Dorsolateral prefrontal cortex (tissue), 122 donors: ENCODE measurements at places on chromosomes 12 and 14.

GRCh38 chr12:10910380-10910779 lies 1.0 kb upstream of the TAS2R13 start:
- DNase-seq: no peak

- peak; percentile 51 for DNase-seq
Observed at GRCh38 chr12:116534311-116535121, 24.7 kb upstream of the MAP1LC3B2 start.

DNA sequence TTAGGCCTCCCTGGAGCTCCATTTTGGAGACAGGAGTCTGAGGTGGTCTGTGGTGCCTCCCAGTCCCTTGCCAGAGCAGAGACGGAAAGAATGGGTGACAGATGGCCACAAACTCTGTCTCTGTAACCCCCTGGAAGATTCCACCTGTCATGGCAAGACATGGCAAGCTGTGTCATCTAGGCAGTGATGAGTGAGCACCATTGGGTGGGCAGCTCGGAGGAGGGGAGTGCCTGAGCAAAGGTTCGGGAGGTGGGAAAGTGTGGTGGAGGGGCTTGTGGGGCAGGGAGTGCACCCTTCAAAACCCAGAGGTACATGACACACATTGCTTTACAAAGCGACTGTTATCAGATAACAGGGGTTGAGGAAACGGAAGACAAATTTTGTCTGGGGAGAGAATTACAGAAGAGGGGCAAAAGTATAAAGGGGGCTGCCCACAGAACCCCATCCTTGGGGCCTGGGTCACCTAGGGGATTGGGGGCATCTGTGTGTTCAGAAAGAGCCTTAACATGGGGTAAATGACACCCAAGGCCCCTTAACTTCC lies 3.5 kb downstream of the RIN3 start:
- DNase-seq: peak; percentile 45

GRCh38 chr14:70821584-70822529 lies 12.5 kb upstream of the MAP3K9 start:
- DNase-seq: peak; percentile 74

DNA sequence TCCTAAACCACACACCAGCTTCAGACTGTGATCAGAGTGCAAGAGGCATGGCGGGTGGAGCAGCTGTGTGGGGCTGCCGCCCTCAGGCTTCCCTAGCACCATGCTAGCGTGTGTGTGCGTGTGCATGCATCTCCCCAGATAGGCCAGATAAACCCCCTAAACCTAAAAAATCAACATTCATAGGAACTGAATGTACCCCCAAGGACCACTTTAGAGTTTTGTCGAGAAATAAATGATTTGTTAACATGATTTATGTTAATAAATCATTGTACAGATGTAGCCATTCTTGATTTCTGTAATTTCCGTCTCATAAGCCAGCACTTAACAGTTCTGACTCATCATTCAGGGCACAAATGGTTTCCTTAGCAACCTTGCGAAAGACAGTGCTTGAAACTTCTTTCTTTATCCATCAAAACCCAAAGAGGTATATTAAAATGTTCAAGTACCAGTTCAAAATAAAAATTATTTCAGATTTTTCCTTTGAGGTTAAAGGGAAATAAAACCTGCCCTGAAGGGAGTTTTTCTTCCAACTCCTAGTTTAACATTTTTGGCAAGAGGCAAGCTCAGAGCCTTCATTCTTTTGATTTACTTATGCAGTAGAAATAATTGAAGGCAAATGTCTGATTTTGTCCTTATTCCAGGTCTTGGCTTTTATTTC lies 206.2 kb upstream of the RGS6 start:
- DNase-seq: no peak

- DNase-seq: no peak
Observed at GRCh38 chr14:99643343-99643742, 1.6 kb upstream of the HHIPL1 start.

GRCh38 chr12:116404913-116405611 lies 127.6 kb upstream of the MED13L start:
- DNase-seq: no peak

GRCh38 chr12:11980115-11980514 lies 90.6 kb upstream of the BCL2L14 start:
- DNase-seq: no peak

- DNase-seq: no peak
Observed at GRCh38 chr12:90585640-90586304, 369.2 kb downstream of the CCER1 start.

GRCh38 chr12:90102957-90103652 lies 394.5 kb upstream of the ATP2B1 start:
- DNase-seq: peak; percentile 15

DNA sequence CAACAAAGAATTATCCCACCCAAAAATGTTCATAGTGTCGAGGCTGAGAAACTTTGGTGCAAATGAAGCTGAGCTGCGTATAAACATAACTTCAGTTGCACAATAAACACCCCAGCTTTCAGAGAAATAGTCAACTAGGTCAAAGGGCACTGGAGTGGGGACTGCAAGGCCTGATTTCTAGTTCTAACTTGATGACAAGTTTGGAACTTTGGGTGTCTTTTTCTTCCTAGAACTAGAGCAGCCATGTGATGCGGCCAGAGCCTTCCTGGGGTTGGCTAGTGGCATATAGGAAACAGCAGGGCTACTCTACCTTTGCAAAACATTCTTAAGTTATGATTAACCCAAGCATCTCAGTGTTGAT lies 298.4 kb upstream of the AMIGO2 start:
- no peak for DNase-seq

- DNase-seq: no peak
Observed at GRCh38 chr12:113984464-113984863, 18.3 kb upstream of the RBM19 start.

- peak; percentile 67 for DNase-seq
Observed at GRCh38 chr12:29066011-29066588, 83.0 kb upstream of the FAR2 start.

DNA sequence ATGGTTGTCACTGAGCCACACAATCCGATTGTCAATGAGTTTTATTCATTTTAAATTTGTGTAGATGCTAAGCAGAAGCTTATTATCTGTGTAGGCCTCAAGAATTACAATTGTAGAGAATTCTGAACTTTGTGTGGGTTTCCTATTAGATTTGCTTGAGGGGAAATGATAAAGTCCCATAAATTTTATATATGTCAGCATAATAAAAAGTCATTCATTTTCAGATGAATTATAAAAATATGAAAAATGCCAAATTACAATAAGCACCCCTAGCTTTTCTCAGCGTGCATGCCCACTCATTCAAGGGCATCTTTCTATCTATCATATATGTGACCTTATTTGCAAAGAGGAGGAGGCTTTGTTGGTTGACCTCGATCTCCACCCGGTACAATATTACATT lies 1041.1 kb upstream of the FOXG1 start:
- DNase-seq: no peak

GRCh38 chr14:72154645-72155378 lies 222.6 kb downstream of the RGS6 start:
- no peak for DNase-seq

DNA sequence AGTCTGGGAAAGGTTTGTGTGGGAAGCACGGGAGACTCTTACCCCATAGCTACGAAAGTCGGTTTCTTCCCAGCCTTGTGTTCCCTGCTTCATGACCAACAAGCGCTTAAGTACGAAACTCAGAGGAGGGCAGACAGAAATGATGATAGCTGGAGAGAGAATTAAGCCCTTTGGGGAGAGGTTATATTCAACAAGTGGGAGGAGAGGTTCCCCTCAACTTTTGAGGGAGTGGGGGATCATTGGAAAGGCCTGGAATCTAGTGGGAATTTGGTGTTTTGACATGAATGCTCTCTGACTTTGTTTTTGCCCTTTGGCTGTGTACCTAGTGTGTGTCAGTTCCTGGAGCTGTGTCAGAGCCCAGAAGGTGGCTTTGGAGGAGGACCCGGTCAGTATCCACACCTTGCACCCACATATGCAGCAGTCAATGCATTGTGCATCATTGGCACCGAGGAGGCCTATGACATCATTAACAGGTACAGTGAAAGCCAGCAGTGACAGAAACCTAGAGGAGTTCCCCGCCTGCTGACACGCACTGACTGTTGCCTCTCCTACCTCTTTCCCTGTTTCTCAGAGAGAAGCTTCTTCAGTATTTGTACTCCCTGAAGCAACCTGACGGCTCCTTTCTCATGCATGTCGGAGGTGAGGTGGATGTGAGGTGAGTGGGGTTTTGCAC lies 40.6 kb downstream of the FNTB start:
- no peak for DNase-seq

DNA sequence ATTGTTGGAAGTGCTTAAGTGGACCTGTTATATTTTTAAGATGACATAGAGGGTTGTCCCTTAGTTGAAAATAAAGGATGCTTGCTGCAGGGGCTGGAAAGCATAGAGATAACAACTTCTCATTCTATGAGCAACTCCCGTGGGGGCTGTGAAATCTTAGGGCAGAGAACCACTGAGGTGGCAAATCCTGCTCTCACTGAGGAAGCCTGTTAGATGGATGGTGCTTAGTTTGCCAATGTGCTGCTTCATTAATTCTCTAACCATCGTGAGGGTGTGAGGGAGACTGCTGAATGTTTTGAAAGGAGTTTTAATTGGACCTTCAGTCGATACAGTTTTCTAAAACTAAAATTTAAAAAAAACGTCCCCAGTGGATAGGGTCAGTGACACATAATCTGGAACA lies 46.5 kb downstream of the PTPRO start:
- no peak for DNase-seq

DNA sequence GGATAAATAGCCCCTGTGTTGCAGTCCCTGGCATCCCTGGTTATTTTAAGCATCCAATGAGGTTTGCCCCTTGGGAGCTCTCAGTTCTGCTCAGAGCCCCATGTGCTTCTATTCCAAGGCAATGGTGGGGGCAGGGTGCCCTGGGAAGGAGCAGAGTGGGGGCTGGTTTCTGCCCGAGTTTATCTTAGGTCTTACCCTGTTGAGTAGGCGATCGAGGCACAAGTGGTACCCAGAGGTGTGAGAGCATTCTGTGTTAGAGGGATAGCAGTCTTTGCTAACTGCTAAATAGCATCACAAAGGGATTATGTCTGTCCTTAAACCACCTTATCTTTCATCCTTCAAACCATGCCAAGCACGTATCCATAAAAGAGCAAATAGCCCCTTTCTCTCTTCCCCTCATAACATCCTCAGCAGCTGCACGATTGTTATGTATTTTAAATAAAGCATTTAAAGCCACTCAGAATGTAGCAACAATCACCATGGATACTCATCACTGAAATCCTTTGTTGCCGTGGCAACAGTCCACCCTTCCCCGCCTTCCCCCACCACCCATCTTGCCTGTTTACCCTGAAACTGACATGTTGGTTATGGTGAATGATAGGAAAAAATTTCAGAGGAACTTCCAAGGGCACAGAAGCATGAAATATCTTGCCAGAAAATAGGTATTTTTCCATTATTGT lies 139.3 kb downstream of the PTPN11 start:
- DNase-seq: peak; percentile 47

DNA sequence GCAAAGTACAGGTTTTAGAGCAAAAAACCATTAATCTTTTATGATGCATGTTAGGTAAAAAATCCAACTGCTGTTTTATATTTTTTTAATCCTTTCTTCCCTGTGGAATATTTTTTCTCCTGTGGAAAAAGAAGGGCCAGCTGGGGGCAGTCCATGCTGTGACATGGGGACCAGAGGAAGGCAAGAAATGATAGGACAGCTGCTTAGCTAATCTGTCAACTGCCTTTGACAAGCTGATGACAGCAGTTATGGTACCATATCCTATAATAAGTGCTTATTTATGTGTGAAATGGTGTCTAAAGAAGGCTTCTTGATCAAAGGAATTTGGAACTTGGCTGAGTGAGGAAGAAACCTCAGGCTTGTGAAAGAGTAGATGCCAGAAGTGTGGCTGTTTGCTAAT lies 452.4 kb upstream of the NOVA1 start:
- DNase-seq: no peak

GRCh38 chr12:19323805-19324204 lies 115.5 kb upstream of the AEBP2 start:
- DNase-seq: no peak

DNA sequence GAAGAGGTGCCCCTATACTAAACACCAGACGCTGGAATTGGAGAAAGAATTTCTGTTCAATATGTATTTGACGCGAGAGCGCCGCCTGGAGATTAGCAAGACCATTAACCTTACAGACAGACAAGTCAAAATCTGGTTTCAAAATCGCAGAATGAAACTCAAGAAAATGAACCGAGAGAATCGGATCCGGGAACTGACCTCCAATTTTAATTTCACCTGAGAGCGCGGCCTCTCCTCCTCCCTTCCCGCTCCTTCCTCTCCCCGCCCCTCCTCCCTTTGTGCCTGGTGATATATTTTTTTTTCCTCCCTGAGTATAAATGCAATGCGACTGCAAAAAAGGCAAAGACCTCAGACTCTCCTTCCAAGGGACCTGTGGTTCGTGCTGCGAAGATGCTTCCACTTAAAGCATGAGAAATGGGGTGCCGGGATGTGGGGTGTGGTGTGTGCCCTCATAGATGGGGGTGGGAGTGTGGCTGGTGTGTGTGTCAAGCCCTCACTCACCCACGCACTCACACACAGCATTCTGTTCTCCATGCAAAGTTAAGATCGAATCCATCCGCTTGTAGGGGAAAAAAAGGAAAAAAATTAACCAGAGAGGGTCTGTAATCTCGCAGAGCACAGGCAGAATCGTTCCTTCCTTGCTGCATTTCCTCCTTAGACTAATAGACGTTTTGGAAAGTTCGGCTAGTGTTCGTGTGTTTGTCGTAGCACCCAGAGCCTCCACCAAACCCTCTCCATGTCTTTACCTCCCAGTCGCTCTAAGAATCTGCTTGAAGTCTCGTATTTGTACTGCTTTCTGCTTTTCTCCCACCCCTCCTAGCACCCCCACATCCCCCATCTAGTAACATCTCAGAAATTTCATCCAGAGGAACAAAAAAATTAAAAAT lies 4.5 kb downstream of the HOXC10 start:
- DNase-seq: no peak

DNA sequence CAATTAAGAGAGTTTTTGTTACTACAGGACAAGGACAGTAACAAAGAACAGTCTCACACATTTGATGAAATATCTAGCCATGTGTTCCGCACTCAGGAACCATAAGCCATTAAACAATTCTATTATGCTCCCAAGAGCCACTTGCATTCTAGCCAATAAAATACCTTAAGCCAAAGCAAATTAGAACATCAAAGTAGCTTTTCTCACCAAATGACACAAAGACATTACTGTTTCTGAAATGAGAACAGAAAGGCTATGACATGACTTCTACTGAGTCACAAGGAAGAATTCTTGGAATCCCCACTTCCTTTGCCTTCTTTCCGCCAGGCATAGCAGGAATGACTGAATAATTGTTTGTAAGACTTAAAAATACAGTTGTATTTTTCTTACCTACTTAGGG lies 445.8 kb downstream of the ATP23 start:
- DNase-seq: no peak

GRCh38 chr12:47903151-47903611 lies 1.6 kb downstream of the VDR start:
- DNase-seq: no peak

GRCh38 chr12:19757317-19757877 lies 318.1 kb downstream of the AEBP2 start:
- DNase-seq: no peak

DNA sequence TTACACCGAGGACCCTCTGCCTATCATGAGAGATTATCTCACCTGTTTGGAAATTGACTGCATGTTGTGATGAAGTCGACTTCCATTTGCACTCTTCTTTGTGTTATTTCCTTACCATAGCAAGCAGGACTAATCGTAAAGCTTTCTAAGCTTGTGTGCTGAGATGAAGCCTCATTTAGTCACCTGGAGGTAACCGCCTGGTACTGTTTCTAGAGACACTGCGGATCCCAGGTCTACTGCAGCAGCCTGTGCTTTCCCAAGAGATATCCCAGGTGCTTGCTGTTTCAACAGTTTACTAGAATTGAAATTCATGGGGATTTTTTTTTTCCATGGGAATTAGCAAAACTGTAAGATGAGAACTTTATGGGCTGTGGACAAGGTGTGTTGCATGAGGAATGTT lies 131.8 kb downstream of the PTPRR start:
- no peak for DNase-seq

- DNase-seq: peak; percentile 82
Observed at GRCh38 chr14:103543140-103543539, 14.1 kb downstream of the TRMT61A start.
